ENCODE measurements at places on chromosomes 3 and 15.

GRCh38 chr3:111299192-111299615, 227.6 kb downstream of the NECTIN3 start:
- DNase-seq, result no peak

DNA sequence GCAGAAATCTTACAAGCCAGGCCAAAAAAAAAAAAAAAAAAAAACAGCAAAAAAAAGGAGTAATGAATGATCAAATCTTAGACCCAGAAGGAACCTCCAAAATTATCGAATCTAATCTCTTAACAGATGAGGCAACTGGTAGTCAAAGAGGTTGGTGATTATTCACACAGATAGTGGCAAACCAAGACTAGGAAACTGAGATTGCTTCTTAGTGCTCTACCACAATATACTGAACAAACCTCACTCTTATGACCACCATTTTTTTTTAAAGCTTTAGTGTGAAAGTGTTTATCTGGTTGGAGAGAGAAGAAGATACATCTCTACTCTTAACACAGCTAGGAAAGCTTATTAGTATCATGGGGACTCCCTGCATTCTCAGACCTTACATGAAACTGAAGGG, 17.3 kb downstream of the ATOSA start:
- DNase-seq, result no peak

GRCh38 chr15:68734881-68735280, 85.8 kb downstream of the ANP32A start:
- DNase-seq, result no peak

- no peak for DNase-seq
Observed at GRCh38 chr15:58288592-58288991, 143.2 kb upstream of the LIPC start.

GRCh38 chr15:39486621-39487457, 94.0 kb upstream of the THBS1 start:
- DNase-seq, result no peak

DNA sequence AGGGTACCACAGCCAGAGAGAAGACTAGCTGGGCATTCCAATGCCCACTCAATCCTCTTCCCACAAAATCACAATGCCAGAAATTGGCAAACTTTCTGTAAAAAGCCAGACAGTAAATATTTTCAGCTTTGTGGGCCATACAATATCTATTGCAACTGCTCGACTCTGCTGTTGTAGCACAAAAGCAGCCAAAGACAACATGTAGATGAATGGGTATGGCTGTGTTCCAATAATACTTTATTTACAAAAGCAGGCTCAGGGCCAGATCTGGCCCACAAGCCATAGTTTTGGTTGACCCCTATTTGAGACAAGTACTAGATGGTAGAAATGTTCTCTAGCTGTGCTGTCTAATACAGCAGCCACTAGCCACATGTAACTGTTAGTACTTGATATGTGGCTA, 330.9 kb downstream of the ERC2 start:
- DNase-seq, result no peak

DNA sequence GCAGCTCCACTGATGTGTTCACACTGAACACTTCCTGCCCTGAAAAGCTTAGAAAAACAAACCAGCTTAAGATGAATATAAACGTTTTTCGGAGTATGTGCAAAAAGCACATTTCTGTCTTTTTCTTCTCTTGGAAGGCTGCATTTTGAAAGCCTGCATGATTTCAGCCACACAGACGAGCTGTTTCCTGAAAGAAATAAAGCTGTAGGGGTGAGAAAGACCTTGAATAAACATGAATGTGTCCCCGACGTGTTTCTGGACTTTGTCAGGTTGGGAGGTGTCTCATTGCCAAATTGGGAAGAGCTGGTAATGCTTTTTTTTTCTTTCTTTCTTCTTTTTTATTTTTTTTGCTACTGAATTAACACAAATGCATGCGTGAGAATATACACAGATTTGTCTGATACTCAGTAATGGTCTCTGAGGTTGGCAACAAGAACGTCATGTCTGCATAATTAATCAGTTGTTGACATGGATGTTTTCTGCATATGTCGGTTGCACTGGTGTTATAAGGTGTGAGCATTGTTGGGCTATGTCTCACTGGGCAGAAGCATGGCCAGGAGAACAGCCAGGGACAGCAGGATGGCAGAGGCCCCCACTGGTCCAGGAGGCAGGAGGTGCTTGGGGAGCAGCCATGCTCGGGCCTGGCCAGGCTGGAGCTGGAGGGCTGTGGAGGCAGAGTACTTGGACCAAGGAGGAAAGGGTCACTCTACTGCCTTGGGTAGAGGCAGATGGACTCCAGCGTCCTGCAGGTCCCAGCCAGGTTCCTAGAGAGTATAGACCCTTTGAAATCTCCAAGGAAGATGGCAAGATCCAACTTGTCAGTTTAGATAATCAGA, 39.0 kb downstream of the ADAMTSL3 start:
- no peak for DNase-seq

- no peak for DNase-seq
Observed at GRCh38 chr15:101407966-101408775, 81.3 kb downstream of the PCSK6 start.
